ENCODE measurements at places on chromosomes 1 and 21. TPM values are rescaled to one million over a fixed set of nuclear protein-coding genes. Genes with fewer than 3 reads are reported as not detected.
A peak's percentile ranks its signal among the peaks of the same experiment; 100 is the strongest.

Gene C1orf232
- not detected for total RNA-seq

DNA sequence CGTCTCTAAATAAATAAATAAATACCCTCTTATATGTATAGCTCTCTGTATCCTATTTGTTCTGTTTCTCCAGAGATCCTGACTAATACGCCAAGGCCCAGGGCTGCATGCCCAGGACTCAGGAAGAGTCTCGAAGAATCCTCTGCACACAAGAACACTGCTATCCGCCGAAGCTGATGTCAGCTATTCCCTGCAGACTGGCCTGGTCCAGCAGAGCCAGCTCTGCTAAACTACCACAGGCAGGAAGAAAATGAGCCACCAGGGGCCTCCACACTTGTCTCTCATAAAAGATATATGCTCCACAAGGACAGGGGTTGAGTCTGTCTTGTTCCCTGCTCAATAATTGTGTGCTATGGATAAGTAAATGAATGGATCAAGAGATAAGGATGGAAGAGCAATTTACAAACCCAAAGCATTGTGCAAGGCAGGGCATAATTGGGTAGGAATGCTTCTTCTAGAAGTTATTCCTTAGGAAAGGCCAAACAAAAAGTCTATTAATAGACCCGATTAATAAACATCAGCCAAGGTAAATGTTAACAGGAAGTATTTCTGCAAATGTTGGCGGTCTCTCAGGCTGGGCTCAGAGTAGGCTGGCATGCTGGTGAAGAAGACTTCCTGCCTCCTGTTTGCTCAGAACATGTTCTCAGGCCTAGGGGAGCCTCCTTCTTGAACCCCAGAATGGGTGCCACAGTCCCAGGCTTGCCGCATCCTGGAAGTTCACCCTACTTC, 26.3 kb upstream of the MAN1C1 start:
- no peak for DNase-seq

- no peak for DNase-seq
Observed at GRCh38 chr1:57088653-57089052, 122.8 kb upstream of the C8B start.

DNA sequence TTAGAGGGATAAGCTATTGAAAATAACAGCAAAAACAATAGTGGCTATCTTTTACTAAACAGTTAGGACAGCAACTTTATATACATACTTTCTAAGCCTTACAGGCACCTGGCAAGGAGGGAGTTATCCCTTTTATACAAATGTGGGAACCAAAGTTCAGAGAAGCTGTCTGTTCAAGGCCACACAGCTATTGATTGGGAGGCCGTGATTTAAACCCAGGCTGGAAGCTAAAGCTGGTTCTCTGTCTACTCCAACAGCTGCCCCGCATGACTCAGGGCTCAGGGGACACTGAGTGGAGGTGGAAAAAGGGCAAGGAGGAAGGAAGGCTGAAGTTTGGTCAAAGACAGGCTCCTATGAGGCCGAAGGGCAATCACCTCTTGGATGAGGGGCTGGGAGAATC, 26.7 kb downstream of the KCNA2 start:
- peak; percentile 52 for DNase-seq

GRCh38 chr1:168767894-168768584, 39.0 kb upstream of the DPT start:
- no peak for DNase-seq

- DNase-seq = no peak
Observed at GRCh38 chr1:4928186-4928585, 273.8 kb downstream of the AJAP1 start.

Gene BTBD8
- total RNA-seq = 4.8 TPM

DNA sequence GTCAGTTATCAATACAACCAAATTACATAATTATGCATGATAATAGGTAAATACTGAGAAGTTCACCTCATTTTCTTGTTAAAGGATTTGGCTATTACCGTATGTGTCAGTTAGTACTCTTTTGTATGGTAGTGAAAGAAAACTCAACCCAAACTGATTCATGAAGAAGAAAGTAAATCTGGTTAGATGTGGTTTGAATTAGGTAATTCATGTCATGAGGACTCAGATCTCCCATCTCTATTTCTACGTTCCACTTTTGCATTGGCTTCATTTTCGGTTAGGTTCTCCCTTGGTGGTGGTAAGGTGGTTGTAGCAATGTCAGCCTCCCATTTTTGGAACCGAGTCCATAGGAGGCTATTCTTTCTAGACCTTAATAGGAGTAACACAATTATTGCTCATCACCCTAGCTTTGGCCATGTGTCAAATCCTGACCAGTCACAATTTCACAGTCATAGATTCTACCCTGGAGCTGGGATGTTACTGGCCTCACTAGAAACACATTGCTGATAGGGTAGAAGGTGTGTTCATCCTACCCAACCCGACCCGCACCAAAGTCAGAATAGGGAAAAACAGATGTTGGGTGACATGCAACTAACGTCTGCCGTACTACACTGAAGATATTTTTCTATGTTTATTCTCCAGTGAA, 97.6 kb downstream of the OSBPL9 start:
- no peak for DNase-seq

- DNase-seq = no peak
Observed at GRCh38 chr1:43221797-43222196, 48.0 kb upstream of the TMEM125 start.

Gene LEPR
- 7.2 TPM for total RNA-seq

Gene OR6K3
- total RNA-seq = not detected

Gene LYPLAL1
- total RNA-seq = 25.7 TPM

DNA sequence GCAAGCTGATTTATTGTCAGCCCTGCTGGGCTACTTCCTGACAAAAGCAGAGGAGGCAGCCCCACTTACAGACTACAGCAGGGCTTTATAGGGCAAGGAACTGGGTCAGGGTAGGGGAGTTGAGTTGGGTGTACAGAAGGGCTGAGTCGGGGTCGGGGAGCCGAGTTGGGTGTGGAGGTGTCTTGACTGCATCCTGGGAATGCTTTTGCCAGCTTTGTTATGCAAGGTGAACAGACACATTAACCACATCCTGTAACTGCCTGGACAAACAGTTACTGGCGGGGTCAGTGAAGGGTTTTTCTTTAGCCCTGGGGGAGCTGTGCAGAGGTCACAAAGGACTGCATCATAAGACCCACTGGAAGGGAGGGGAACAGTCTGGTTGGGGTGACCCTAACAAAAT, 39.1 kb upstream of the GBP5 start:
- DNase-seq = no peak

Gene SLAMF1
- total RNA-seq = not detected

DNA sequence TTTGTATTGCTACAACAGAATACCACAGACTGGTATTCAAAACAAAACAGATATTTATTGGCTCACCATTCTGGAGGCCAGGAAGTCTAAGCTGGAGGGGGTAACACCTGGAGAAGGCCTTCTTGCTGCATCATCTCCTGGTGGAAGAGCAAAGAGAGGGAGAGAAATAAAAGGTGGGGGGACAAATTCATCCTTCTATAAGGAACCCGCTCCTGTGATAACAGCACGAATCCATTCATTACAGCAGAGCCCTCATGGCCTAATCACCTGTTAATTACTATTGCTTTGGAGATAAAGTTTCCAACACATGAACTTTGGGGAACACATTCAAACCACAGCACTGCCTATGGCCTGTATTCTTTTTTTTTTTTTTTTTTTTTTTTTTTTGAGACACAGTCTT, 5.4 kb downstream of the S100A2 start:
- DNase-seq = no peak

DNA sequence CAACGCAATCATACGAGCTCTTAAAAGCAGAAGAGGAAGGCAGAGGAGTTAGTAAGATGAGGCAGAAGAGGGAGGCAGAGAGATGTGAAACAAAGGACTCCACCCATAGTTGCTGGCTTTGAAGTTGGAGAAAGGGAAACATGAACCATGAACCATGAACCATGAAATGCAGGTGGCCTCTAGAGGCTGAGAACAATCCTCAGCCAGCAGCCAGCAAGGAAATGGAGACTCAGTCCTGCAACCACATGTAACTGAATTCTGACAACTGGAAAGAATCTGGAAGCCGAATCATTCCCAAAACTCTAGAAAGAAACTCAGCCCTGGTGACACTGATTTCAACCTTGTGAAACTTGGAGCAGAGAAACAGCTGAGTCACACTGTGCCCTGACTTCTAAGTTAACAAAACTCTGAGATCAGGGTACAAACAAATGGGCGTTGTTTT, 10.1 kb downstream of the DIPK1A start:
- DNase-seq = no peak

Gene LY9
- total RNA-seq = not detected

- no peak for DNase-seq
Observed at GRCh38 chr1:229509576-229509975, 1.4 kb upstream of the NUP133 start.

Gene DMBX1
- 0.10 TPM for total RNA-seq

DNA sequence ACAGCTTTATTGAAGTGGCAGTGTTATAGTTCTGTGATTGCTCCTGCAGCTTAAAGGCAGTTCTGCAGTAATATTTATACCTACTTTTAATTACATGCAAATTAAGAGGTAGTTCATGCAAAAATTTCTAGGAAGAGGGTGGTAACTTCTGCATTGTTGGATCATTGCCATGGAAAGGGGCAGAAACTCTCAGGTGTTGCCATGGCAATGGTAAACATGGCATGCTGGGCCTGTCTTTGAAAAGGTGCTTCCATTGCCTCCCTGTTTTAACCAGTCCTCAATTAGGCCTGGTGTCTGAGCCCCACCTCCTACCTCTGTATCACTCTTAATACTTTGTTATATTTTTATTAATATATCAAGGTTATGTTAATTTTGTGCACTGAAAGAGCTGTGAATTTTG, 104.7 kb downstream of the DISC1 start:
- no peak for DNase-seq

Gene ECM1
- 33.8 TPM for total RNA-seq

Gene CELA2B
- not detected for total RNA-seq

GRCh38 chr1:41765152-41765551, 153.6 kb downstream of the HIVEP3 start:
- DNase-seq = no peak

Gene RGS4
- total RNA-seq = 27.5 TPM

Gene FCER1A
- not detected for total RNA-seq

Gene PSRC1
- total RNA-seq = 46.2 TPM

DNA sequence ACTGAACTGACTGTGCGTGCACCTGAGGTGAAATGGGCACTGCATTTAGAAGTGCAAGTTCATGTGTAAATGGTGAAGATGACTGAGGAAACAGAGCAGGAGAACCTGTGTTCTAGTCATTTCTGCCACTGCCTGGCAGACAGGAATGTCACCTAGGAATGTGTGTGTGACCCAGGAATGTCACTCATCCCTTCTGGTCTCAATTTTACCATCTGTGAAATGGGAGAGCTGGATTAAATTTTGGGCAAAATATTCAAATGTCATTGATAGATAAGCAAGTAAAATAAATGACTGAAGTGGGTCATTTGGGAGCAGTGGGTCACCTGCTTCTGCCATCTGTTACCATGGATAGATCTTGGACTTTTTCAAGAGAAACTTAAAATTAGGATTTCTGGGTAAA, 42.2 kb downstream of the SLC35F3 start:
- no peak for DNase-seq

Gene AMY1A
- total RNA-seq = not detected

DNA sequence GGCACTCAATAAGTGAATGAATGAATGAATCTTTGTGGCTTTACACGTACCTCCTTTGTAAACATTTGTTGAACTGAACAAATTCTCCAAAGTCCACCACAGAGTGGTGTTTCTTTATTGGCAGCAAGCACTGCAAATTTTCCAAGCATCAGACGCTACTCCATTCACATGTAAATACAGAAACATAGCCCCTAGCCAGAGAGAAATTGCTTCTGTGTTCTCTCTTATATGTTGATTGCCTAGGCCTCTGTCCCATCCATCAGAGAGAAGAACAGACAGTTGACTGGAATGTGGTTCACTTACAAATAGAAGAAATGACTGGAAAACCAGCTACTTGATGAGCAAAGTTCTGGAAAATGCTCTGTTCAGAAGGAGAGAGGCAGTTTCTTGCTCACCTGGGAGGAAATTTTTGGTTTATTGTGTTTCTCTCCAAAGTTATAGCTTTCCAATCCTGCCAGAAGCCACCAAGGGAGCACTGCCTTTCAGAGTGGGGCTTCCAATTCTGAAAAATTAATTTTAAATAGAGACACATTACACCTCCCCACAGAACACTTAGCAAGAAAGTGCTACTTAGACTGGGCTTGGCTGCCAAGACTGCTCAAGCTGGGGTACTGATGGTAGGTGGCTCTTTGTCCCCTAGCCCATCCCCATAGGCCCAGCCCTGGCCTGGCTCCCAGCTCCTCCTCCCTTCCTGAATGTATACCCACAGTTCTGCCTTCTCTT, 18.1 kb upstream of the KIRREL1 start:
- DNase-seq = no peak

Gene FNDC10
- total RNA-seq = 9.3 TPM

Gene CDC42BPA
- 18.5 TPM for total RNA-seq

Gene STMN1
- total RNA-seq = 219 TPM

DNA sequence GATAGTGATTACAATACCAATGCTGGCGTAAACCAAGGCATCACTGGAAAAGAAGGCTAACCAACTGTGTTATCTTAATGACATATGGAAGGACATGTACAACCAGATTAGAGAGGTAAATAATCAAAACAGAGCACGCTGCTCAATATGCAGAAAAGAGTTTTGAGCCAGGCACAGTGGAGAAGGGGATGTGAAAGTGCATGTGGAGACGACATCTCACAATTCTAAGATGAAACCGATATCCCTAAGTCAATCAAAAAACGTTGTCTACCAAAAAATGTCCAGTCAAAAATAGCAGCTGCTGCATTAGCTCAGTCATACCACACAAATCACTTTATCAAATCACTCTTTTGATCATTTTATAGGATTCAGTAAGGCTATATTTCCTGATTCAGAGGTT, 116.3 kb upstream of the OLIG2 start:
- DNase-seq = no peak

DNA sequence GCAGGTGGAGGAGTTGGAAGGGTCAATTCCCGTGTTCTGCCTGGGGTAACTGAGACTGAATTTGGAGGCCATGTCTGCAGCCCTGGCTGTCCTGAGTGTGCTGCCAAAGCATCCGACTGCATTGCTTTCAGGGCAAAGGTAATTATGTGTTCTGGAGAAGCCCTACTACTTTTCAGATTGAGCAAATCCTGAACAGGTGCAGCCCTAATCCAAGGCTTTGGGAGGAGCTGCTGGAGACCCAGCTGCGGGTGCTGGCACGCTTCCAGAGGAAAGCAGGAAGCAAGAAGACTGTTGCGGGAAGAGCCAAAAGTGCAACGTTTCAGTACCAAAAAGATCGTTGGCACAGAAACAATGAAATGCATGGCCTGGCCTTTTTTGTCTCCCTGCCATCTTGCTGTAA, 73.7 kb upstream of the NRIP1 start:
- no peak for DNase-seq

- no peak for DNase-seq
Observed at GRCh38 chr1:65946960-65947359, 154.3 kb downstream of the PDE4B start.

Data from type B pancreatic cell (in vitro differentiated cells).